Jurkat, Clone E6-1 (cell line): ENCODE measurements at places on chromosomes 4 and X.

- DNase-seq, result no peak
These were observed 78.1 kb upstream of the HPGD start for GRCh38 chr4:174600391-174600790.

DNA sequence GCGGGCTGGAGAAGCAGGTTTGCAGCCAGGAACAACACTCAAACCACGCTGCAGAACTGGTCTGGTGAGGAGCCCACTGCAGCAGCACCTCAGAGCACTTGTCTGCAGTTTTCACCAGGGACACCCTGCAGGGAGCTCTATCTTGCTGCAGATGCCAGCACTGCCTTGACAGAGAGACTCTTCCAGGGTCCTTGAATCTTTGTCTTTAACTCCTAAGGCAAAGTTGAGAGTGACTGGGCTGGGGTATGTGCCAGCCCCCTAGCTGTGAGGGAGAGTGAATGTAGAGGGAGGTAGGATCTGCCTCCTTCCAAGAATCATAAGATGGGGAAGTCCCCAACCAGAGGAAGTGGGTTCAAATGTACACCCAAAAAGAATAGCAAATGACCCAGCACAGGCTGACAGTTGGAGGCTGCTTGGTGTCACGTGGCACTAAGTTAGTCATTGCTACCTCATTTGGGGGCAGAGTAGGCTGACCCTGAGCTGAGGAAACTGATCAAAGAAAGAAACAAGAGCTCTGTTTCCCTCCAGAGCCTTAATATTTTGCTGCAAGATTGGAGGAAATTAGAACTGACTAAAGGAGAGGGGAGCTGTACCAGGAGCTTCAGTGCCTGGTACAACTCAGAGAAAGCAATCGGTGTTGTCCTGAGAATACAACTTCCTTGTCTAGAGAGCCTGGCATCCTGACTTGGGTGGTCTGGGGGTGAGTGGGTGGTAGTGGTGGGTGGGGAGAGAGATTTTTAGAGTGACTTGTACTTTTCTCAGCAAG is 28.2 kb upstream of the HUWE1 start:
- DNase-seq, result peak; percentile 69

- no peak for DNase-seq
These were observed 2.6 kb upstream of the DTHD1 start for GRCh38 chr4:36278789-36279188.

DNA sequence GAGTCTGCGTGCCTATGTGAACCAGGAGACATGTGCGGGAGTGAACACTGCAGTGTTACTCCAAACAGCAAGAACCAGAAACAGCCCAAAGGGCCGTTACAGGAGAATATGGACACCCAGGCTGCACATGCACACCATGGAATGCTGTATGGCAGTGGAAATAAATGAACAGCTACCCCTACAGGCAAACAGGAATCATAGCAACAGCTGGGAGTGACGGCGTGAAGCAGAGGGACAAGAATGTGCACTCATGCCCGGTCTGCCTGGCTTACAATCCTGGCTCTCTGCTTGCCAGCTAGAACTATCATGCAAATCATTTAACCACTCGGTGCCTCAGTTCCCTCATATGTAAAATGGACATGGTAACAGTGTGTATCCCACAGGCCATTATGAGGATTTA is 16.6 kb downstream of the GPKOW start:
- no peak for DNase-seq

GRCh38 chrX:18170910-18171309 is 49.8 kb downstream of the BEND2 start:
- no peak for DNase-seq

DNA sequence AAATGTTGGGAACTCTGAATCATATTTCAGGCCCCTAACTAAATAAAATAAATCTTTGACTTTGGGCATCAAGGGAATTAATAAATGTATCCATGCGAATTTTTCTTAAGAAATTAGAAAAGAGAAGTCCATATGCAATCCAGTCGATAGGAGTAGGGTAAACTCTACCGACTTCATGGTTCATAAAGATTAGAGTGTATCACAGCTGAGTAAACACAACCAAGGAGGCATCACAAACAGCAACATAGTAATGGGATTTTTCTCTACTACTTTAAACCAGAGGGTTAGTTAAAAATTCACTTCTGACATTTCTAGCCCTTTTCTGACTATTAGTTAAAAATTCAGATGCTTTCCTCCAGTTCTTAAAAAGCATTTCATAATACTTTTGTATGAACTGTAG is 19.9 kb downstream of the SEPTIN11 start:
- no peak for DNase-seq

DNA sequence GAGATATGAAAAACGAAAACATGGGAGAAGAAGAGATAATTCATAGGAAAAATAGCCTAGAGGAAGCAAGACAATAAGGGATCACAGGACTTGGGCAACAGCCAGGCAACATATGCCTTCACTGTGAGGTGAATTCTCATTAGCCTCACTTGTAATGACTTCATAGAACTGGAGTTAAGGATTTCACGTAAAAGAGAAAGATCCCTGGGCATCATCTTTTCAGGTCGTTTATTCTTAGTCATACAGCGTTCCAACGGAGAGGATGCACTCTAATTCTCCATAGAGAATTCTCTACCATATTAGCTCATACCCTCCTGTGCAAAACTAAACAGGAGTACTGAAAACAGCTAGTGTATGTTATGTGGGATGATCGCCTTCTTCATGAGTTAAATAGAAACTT is 1.4 kb downstream of the PRKG2 start:
- DNase-seq, result no peak

- no peak for DNase-seq
These were observed 17.8 kb downstream of the WDR1 start for GRCh38 chr4:10098780-10099160.

- DNase-seq, result peak; percentile 8
These were observed 102.7 kb upstream of the DHX15 start for GRCh38 chr4:24686866-24687692.

- no peak for DNase-seq
These were observed at the start of gene SLC38A5 for GRCh38 chrX:48470110-48470832. TSS of gene SLC38A5 (minus strand) at chrX:48470260. CDS start at chrX:48467924, 2,336 bp downstream.

- DNase-seq, result no peak
These were observed 4.6 kb upstream of the CD99L2 start for GRCh38 chrX:150903110-150903508.

DNA sequence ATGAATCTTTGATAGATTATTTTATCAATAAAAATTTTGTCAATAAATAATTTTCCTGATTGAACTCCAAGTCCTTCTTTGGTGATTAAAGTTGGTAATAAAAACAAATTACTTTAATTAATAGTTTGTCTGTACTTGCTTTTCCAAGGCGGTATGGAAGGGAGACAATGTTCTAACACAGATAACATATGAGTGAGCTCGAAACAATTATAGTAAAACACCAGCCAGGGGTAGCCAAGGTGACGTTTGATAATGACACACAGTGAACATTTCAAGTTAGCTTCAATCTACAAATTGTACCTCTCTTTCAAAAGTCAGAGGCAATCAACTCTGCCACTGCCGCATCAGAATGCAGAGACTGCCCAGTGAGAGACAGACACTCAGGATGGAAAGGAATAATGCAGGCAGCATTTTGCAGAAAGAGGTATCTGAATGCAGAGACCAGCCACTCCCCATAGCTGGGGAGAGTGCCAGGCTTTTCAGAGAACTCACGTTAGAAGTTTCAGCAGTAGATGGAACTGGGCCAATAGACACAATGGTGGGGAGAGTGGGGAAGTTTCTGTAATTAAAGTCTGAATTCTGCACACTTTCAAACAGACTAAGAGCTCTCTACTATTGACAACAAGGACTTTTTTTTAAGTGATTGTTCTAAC is 18.1 kb upstream of the ATOH1 start:
- no peak for DNase-seq

DNA sequence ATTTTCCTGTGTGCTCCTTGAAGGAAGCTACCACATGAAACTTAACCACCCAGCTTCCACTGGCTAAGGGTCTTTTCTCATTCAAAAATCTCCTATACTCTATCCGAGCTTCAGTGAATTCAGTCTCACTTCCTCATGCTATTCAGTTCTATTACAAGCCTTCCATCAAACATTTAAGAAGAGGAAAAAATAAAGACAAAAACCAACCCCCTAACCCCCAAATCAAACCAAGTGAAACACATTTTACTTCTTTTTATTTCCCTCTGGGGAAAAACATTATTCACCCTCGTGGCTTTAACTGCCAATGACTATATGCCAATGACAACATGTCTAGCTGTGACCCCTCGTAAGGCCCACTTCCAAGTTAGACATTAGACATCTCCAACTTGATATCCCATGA is 16.2 kb upstream of the WDR19 start:
- no peak for DNase-seq

DNA sequence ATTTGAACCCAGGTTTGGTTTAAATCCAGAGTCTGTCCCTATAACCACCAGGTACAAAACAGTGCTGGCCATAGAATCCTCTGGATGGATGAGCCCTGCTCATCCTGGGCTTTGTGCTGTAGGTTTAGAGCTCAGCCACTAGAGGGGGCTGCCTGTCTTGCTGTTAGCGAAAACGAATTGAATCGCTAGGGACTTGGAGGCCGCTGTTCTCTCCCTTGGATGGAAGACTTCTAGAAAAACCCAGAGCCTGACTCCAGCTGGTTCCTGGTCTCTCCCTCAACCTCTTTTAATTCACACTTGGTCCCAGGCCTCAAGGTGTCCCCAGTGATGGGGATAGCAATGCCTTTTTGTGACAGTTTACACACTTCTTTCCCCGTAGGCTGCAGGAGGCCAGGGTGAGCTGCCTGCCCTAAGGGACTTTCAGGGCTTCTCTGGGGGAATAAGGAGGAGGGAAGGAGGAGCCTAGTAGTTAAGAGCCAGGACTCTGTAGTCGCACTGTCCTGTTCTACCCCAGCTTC is 8.7 kb downstream of the RIPPLY1 start:
- peak; percentile 36 for DNase-seq

GRCh38 chr4:140368686-140369085 is 4.8 kb upstream of the SCOC start:
- DNase-seq, result no peak

- DNase-seq, result no peak
These were observed 15.9 kb upstream of the XKRX start for GRCh38 chrX:100944601-100945000.

- no peak for DNase-seq
These were observed at the start of gene MXD4 for GRCh38 chr4:2261853-2262144. TSS of gene MXD4 (minus strand) at chr4:2262109. CDS start at chr4:2261980, 129 bp downstream.

GRCh38 chr4:182495031-182495430 is 251.8 kb downstream of the TENM3 start:
- no peak for DNase-seq
